ENCODE measurements at places on chromosomes 4 and X.

GRCh38 chrX:130552444-130553073 is 150.8 kb downstream of the RBMX2 start:
- DNase-seq = no peak

DNA sequence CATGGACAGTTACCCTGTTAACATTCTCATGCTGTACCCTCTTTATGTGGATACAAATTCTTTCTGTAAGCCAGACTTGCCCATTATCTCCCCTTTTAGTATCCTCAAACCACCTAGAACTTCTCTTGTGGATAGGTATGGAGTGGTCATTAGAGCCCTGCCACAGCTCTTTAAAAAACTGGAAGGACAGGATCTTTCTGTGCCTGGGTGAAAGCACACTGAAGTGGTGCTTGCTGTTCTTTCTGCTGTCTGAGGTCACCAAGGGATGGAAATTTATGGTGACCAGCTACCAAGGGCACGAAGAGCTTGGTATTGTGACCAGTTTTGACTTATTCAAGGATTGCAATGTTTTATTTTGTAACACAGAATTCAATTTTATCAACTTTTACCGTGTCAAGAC is 344.2 kb downstream of the CBLL2 start:
- no peak for DNase-seq

DNA sequence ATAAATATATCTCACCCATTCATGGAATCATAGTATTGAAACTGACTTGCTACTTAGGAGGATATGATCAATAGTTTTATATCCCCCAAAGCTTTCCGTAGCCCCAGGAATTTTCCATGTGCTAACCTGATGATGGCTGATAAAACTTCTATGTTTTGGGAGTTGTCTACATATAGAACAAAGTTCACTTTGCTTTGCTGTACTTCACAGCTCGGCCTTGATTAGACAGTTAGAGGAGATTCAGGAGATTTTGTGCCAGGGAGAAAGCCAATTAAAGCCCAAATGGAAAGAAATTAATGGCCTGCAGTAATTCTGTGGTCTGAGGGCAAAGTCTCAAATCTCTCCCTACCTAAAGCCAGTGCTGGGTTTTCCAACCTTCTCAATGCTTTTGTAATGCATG is 114.9 kb upstream of the SLC34A2 start:
- DNase-seq = no peak

DNA sequence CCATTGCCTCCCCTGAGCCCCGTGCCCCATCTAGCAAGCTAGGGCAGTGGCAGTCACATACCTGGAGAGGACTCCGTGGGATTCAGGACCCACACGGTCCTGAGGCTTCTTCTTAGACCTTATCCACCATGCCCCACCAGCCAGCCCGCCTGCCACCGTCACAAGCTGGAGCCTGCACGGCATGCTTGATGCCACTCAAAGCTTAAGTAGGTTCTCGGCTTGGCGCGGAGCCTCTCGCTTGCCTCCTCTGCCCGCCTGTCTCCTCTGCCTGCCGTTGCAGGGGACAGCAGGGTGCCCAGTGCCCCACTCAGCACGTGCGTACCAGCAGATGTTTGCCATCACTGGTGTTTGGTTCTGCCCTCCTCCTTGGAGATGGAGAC is 14.1 kb downstream of the PSAPL1 start:
- peak; percentile 68 for DNase-seq

GRCh38 chr4:26746802-26747213 is 113.8 kb upstream of the STIM2 start:
- no peak for DNase-seq

DNA sequence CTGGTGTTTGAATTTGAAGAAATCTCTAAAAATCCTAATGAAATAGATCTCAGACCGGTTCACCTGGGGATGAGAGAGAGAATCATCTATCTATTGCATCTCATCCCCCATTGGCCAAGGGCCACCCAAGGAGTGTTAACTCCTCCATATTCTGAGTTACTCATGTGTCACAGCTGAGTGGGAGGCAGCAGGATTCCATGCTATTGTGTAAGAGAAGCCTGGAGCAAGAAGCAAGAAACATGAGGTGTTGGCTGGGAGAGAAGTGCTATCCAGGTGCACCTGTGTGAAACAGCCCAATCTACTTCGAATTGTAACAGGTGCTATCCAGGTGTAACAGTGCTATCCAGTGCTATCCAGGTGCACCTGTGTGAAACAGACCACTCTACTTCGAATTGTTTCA is 150.3 kb upstream of the MAOA start:
- no peak for DNase-seq

- no peak for DNase-seq
Measured at GRCh38 chrX:31130457-31131220, 58.8 kb upstream of the FTHL17 start.

GRCh38 chr4:105147016-105147552 is 408 bp downstream of the TET2 start:
- peak; percentile 79 for DNase-seq

- no peak for DNase-seq
Measured at GRCh38 chr4:154125340-154125739, 336.5 kb upstream of the SFRP2 start.
